ENCODE measurements at places on chromosomes 6 and 20.

- no peak for DNase-seq
Measured at GRCh38 chr20:47921408-47921807, 136.1 kb upstream of the SULF2 start.

GRCh38 chr20:62376112-62377063 lies 9.3 kb upstream of the LAMA5 start:
- peak; percentile 79 for DNase-seq

DNA sequence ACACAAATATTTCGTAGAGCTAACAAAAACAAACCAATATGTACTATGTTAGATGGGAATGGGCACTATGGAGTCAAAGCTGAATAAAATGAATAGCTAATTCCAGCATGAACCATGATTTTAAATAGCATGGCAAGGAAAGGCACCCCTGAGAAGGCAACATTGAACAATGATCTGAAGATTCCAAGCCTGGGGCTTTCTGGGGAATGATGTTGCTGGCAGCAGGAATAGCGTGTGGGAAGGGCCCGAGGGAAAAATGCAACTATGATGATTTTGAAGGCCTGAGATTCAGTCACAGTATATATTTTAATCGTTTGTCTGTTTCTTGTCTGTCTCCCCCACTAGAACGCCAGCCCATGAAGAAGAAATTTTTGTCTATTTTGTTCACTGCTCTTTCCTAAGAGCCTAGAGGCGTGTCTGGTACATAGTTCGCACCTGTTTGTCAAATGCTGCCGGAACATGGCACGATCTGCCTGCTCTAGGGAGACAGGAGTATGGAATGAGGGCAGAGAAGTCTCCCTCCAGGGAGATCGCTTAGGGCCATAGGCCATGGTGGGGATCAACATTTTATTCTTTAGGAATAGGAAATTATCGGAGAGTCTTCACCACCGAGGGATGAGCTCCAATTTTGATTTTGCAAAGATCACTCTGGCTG lies 84.8 kb upstream of the EYA2 start:
- peak; percentile 31 for DNase-seq

DNA sequence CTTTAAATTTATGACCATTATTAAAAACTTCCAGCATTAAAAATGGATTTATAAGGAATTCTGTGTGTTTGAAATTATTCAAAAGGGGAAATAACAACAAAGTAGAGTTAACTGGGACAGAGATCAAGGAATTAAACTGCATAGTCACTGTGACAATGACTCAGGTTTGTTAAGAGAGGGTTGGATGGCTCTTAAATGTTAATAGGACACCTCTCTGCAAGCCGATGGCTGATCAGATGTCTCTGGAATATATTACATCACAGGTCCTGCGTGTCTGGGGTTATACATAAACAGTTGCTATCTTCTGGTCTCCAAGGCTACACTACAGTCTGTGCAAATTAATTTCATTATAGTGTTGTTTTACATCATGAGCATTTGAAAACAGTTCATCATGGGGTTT lies 574.3 kb downstream of the COL12A1 start:
- DNase-seq: no peak

GRCh38 chr6:28943223-28943556 lies 19.4 kb upstream of the TRIM27 start:
- peak; percentile 28 for DNase-seq

- DNase-seq: no peak
Measured at GRCh38 chr6:108118810-108119768, 44.5 kb upstream of the OSTM1 start.

GRCh38 chr6:3453413-3454272 lies 3.2 kb downstream of the SLC22A23 start:
- no peak for DNase-seq

- no peak for DNase-seq
Measured at GRCh38 chr6:116221067-116221466, 32.8 kb downstream of the TSPYL4 start.

GRCh38 chr6:4814212-4814611 lies 38.0 kb downstream of the CDYL start:
- no peak for DNase-seq

DNA sequence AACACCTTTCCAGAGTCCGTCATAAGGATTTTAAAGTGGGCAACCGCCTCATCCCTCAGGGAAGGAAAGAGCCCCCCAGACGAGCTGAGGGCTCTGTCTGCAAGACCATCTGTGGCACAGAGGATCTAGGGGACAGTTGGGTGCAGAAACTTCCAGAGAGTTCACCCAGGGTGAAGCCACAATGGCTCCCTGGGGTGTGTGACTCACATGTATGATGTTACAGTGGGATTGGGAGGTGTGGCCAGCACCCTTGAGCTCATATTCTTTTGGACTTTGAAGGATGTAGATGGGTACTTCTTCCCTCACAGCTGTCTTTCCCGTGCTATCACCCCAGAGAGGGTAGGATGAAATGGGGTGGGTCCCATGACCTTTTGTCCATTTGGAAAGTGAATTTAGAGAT lies 95.5 kb downstream of the NCR2 start:
- no peak for DNase-seq

- no peak for DNase-seq
Measured at GRCh38 chr20:62910777-62911497, 15.4 kb downstream of the DIDO1 start.

DNA sequence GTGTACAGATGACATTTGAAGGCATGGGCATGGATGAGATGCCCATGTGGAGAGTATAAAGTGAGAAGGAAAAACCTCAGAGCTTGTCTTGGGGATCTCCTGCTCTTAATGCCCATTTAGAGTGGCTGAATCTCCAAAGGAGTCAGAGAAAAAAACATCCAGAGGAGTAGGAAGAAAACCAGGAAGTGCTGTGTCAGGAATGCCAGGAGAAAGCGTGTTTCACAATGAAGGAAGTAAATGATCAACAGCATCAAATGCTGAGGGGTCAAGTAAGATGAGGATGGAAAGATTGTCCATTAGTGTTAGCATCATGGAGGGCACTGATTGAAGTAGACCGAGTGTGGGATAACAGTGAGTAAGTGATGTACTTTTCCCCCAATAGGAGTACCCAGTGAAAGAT lies 56.1 kb downstream of the FIG4 start:
- DNase-seq: no peak

GRCh38 chr6:137283940-137284810 lies 65.0 kb upstream of the IFNGR1 start:
- no peak for DNase-seq

DNA sequence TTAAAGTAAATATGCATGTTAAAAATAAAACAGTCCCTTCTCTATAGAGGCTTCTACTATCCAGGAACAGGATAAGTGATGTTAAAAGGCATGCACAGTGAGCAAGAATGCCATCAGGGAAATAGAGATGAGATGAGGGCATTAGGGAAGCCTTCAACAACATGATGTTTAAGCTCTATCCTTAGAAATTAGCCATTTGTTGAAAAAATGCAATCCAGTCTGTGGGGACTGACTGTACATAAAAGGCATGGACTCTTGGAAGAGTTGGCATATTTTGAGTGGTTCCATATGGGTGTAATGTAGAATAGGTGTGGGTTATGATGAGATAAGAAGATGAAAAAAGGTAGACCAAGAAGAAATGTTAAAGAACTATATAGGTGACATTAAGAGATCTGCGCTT lies 5.8 kb downstream of the KIAA0319 start:
- no peak for DNase-seq

DNA sequence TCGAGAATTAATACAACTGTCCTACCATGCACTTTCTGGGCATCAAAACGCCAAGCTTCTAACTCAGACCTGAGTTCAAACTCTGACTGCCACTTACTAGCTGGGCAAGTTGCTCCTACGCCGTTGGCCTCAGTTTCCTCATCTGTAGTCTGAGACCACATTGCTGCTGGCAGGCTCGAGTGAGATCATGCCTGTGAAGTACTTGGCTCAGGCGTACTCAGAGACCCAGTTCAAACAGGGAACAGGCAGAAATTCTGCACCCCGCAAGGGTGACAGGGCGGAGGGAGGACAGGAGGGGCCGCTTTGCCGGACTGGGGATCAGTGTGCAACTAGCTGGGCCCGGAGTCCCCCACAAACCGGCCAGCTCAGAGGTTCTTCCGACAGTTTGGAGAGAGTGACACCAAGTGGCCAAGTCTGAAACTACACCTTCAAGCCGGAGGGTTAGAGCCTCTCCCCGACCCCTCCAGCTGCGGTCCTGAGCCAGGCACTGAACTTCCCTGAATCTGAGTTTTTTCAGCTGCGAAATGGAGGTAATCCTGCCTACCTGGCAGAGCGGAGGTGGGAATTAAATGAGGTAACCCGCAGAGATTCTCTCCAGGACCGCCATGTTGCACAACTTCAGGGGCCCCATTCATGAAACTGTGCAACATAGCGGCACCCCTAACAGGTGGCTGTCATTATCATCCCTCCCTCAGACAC lies 46.0 kb upstream of the PTPN1 start:
- peak; percentile 24 for DNase-seq

DNA sequence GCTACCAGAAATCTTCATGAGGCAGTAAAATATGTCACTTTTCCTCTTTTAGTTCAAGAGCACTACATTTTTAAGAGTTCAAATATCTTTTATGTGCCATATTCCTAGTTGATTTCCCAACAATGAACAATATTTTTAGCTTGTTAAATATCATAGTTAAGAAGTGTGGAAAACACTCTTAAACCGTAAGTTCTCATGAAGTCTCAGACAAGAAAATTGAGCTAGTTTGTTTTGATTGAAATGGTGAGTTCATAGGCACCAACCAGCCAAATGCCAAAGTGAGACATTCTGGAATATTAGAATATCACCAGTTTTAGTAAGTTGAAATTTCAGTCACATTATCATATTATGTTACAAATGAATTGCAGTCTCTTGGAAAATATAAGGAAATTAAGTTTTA lies 277.2 kb upstream of the HSF2 start:
- DNase-seq: no peak

DNA sequence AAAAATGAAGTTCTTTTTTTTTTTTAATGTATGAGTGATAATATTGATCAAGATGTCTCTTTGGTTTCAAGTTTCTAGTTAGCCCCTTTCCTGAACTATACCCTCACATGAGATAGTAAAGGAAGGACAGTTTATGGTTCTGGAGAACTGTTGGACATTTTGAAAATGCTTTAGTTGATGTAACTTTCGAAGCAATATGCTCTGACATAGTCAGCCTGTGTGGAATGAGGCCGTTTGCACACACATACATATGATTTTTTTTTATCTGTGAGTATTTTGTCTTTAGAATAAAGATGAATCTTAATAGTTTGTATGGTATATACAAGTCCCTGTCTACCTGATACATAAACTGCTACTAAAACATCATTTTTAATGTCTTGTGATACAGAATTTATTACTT lies 177.0 kb downstream of the ARID1B start:
- DNase-seq: no peak

GRCh38 chr6:38212579-38212978 lies 393.1 kb downstream of the ZFAND3 start:
- peak; percentile 50 for DNase-seq

DNA sequence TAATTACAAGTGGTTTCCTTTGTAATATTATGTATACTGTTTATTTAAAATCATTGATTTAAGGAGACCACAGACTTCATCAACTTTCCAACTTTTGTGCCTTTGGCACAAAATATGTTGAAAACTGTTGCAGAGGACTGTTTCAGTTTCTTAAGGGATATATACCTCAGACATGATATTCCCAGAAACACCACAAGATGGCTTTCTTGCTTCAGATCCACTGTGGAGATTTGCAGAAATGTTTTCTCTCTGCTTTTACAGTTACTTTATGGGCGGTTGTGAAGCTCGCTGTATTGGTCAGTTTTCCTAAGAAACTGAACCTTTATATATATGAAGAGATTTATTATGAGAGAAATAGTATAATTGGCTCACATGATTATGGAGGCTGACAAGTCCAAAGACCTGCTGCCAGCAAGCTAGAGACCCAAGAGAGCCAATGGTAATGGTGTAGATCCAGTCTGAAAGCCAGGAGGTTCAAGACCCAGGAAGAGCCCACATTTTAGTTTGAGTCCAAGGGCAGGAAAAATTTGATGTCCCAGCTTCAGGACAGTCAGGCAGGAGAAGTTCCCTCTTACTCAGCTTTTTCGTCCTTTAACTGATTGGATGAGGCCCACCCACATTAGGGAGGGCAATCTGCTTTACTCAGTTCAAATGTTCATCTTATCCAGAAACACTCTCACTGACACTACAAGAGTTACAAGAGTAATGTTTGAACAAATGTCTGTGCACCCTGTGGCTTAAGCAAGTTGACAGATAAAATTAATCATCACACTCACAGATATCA lies 12.8 kb downstream of the ME1 start:
- DNase-seq: no peak

- DNase-seq: no peak
Measured at GRCh38 chr6:12348530-12349511, 58.7 kb downstream of the EDN1 start.

DNA sequence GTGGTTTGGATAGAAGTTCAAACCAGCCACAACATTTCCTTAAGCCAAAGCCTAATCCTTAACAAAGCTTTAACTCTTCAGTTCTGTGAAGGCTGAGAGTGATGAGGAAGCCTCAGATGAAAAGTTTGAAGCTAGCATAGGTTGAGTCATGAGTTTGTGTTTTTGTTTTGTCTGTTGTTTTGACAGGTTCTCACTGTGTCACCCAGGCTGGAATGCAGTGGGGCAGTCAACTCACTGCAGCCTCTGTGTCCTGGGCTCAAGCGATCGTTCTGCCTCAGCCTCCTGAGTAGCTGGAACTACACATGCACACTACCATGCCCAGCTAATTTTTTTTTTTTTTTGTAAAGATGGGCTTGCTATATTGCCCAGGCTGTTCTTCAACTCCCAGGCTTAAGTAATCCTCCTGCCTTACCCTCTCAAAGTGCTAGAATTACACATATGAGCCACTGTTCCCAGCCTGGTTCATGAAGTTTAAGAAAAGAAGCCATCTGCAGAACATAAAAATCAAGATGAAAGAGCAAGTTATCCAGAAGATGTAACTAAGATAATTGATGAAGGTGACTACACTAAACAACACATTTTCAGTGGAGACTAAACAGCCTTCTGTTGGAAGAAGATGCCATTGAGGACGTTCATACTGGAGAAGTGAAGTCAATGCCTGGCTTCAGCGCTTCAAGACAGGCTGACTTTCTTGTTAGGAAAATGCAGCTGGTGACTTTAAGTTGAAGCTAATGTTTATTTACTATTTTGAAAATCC lies 96.2 kb downstream of the SMAP1 start:
- DNase-seq: no peak

DNA sequence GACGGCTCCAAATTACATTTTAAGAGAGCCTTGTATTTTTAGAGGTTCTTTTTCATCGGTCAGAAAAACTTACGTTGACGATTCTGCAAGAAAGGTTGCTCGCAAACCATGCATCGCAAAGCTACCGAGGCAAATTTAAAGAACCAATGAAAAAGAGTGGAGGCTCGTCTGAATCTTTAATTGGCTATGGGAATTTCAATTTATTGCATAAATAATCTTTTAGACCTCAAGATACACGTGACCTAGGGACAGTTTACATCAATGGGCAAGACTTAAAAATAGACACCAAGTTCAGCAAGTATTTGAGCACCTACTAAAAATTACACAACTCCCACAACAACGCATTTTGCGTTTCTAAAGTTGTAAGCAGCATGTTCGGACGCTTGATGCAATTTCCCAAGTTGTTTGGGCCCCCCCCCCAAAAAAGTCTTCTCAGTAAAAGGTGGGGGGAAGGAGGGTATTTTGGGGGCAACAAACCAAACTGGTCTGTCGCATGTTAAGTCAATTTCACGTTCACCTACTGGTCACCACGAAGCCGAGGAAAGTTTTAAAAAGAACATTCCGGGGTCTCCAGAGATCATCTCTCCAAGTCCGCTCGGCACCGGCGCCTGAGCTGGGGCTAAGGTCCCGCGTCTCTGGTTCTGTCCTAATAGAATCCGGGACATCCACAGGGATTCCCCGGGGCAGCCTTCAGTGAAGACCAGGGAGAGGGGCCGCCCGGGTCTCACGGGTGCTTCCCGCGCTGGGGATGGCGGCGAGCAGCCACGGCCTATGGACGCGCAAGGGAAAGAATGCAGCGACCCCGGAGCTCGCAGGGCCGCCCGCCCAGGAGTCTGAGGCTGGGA lies 851 bp downstream of the SNX5 start:
- DNase-seq: no peak

Measured in SHP77 treated with DMSO at 0.1 percent for 48 hours (cell line).